ENCODE measurements at places on chromosomes 1 and 21. TPM values are rescaled to one million over a fixed set of nuclear protein-coding genes. Genes with fewer than 3 reads are reported as not detected.
A peak's percentile ranks its signal among the peaks of the same experiment; 100 is the strongest.

DNA sequence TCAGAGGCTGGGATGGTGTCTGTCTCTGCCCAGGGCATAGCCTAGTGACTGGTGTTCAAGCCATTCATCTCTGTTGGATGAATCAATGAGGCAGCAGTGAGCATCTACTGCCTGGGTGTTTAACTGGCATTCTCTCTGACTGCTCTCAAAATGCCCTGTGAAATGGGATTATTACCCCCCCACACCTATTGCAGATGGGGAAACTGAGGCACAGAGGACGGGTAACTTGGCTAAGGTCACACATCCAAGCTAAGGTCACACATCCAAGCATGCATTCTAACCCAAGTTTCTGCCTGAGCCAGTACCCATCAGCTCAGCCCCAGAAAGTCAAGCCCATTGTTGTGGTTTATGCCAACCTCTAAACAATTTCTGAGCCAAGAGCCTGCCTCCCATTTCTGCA is 5.0 kb downstream of the TTC39A start:
- no peak for DNase-seq
- H3K4me1 ChIP-seq: peaks cover 8% of the 10 kb centered on the region
- H3K27me3 ChIP-seq: no peaks in the 10 kb centered on the region
- H3K27ac ChIP-seq: no peak overlapping the region
- H3K4me3 ChIP-seq: no peak overlapping the region
- H3K36me3 ChIP-seq: no peaks in the 10 kb centered on the region

DNA sequence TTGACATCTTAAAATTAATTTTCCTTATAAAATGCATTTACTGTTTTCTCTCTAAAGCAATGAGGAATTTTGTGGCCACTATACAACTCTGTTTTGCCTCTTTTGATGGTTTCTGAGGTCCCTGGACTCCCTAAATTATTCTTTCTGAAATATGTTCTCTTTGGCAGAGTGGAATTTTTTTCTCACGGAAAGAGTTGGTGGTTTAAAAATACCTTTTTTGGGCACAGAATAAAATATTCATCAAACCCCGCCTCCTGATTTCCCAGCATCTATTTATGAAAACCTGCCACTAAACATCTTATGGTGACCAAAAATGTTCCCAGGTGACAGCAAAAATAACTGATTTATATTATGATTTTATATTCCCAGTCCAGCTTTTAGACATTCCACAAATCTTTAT is 165.3 kb upstream of the SYT6 start:
- DNase-seq: no peak
- no peaks in the 10 kb centered on the region for H3K36me3 ChIP-seq
- H3K27ac ChIP-seq: no peak overlapping the region
- no peaks in the 10 kb centered on the region for H3K27me3 ChIP-seq
- H3K4me1 ChIP-seq: no peaks in the 10 kb centered on the region

DNA sequence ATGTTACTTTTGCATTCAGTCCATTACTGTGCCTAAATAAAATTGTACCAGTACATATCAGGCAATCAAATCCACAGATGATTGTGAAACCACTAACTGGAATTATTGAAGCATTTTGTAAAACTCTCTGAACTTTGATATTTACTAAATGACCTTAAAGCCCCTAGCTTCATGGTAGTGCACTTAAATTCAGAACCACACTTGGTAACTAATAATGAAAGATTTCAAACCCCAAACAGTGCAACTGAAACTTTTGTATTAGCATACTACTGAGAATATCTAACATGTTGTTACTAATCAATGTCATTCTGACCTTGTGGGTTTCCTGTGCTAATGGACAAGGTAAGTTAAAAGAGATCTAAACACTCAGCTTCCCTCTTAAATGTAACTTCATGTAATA is at the start of gene CFHR3:
Gene CFHR3, plus strand, starts transcription at position 238 of the 400 bp plus-strand sequence. Its CDS starts 47 bp downstream, at position 285.
- H3K4me3 ChIP-seq: no peak within 1 kb of the TSS
- no peaks in the 10 kb centered on the region for H3K27me3 ChIP-seq
- H3K27ac ChIP-seq: no peak within 1 kb of the TSS
- H3K36me3 ChIP-seq: no peaks in the 10 kb centered on the region

- no peak for DNase-seq
- H3K4me3 ChIP-seq: no peak overlapping the region
- no peak overlapping the region for H3K27ac ChIP-seq
- H3K36me3 ChIP-seq: no peaks in the 10 kb centered on the region
- H3K4me1 ChIP-seq: no peaks in the 10 kb centered on the region
Measured at GRCh38 chr1:118032883-118033282, 103.3 kb downstream of the WDR3 start.

DNA sequence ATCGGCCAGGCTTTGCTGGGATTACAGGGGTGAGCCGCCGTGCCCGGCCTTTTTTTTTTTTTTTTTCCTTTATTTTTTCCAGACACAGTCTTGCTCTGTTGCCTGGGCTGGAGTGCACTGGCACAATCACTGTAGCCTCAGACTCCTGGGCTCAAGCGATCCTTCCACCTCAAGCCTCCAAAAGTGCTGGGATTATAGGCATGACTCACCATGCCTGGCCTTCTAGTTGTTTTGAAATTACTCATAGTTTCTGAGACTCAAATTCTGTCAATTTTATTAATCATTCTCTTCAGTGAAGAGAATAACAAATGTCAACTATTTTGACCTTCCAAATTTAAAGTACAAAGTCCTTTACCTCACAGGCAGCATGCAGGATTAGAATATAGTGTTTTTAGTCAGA is 374.5 kb downstream of the PLA2G4A start:
- H3K4me1 ChIP-seq: no peaks in the 10 kb centered on the region
- H3K27ac ChIP-seq: no peak overlapping the region
- no peaks in the 10 kb centered on the region for H3K36me3 ChIP-seq
- DNase-seq: peak; percentile 39

DNA sequence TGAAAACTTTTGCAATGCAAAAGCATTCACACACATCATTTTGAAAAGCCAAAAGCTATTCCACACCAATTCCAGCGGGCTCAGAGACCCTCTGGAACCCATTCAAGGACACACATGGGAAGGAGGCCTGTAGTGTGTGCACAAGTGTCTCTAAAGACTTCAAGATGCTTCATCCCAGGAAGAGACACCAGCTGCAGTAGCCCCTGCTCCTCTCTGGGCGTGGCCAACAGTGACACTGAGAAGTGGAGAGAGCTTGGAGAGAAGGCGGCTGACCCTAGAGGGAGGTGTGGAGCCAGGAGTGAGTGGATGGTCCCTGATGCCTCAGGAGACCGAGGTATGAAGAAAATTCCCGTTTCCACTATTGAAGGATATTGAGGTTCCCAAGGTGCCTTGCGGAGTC is 14.9 kb upstream of the TNNI1 start:
- no peak for DNase-seq
- no peak overlapping the region for H3K27ac ChIP-seq
- H3K4me1 ChIP-seq: no peaks in the 10 kb centered on the region
- no peak overlapping the region for H3K4me3 ChIP-seq

DNA sequence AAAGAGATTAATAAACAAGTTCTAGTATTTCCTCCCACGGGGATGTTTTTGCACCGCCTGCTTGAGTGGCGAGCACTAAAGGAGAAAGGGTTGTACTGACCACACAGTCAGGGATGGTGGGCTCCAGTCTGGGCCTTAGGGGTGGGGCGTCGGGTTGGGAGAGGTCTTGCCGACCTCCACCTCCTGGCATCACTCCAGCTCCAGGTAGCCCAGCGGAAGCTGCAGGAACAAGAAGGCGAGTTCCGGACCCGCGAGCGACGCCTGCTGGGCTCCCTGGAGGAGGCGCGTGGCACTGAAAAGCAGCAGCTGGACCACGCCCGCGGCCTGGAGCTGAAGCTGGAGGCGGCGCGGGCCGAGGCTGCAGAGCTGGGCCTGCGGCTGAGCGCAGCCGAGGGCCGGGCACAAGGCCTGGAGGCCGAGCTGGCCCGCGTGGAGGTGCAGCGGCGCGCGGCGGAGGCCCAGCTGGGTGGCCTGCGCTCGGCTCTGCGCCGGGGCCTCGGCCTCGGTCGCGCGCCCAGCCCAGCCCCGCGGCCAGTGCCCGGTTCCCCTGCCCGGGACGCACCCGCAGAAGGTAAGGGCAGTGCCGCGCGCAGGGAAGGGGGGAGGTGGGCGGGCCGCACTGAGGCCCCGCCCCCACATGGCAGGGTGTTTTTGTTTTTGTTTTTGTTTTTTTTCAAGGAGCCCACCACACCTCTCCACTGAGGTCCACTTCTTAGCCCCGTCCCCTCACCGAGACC is 19.7 kb downstream of the MFAP2 start:
- H3K27ac ChIP-seq: peak overlapping the region; percentile 67
- no peaks in the 10 kb centered on the region for H3K4me1 ChIP-seq
- no peak overlapping the region for H3K4me3 ChIP-seq
- H3K27me3 ChIP-seq: no peaks in the 10 kb centered on the region

Gene C1orf116
- polyA plus RNA-seq: 0.88 TPM

Gene AHDC1
- 10.4 TPM for polyA plus RNA-seq

Gene RNU1-2
- not detected for polyA plus RNA-seq

- peak overlapping the region; percentile 16 for H3K27ac ChIP-seq
- no peaks in the 10 kb centered on the region for H3K36me3 ChIP-seq
- H3K4me3 ChIP-seq: no peak overlapping the region
- peaks cover 5% of the 10 kb centered on the region for H3K4me1 ChIP-seq
- peak; percentile 77 for DNase-seq
Measured at GRCh38 chr21:37207441-37208009, 59.6 kb downstream of the VPS26C start.

Gene PEAR1
- polyA plus RNA-seq: 4.2 TPM

- peaks cover 3% of the 10 kb centered on the region for H3K4me1 ChIP-seq
- H3K4me3 ChIP-seq: no peak overlapping the region
- peaks cover 51% of the 10 kb centered on the region for H3K27me3 ChIP-seq
- no peaks in the 10 kb centered on the region for H3K36me3 ChIP-seq
Measured at GRCh38 chr1:38812981-38813380, 46.6 kb downstream of the RRAGC start.

DNA sequence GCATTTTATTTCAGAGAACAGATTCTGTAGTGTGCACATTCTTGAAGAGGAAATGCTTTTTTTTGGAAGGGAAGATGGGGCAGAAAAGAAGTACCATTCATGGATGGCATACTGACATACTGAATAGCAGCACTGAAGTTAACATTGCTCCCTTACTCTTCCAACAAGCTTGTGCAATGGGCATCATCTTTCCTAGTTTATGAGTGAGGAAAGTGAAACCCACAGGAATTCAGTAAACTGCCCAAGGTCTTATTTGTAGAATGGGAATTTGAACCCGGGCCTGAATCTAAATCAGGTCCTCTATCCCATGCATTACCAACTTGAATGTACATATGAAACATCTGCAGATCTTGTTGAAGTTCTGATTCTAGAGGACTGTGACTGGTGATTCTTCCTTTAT is 215.7 kb upstream of the FGGY start:
- no peak overlapping the region for H3K4me3 ChIP-seq
- H3K36me3 ChIP-seq: no peaks in the 10 kb centered on the region
- no peak for DNase-seq
- no peaks in the 10 kb centered on the region for H3K27me3 ChIP-seq

- H3K4me1 ChIP-seq: peaks cover 23% of the 10 kb centered on the region
- no peaks in the 10 kb centered on the region for H3K27me3 ChIP-seq
- DNase-seq: peak; percentile 33
- H3K27ac ChIP-seq: peak overlapping the region; percentile 91
Measured at GRCh38 chr1:23019863-23020625, 776 bp downstream of the KDM1A start.

DNA sequence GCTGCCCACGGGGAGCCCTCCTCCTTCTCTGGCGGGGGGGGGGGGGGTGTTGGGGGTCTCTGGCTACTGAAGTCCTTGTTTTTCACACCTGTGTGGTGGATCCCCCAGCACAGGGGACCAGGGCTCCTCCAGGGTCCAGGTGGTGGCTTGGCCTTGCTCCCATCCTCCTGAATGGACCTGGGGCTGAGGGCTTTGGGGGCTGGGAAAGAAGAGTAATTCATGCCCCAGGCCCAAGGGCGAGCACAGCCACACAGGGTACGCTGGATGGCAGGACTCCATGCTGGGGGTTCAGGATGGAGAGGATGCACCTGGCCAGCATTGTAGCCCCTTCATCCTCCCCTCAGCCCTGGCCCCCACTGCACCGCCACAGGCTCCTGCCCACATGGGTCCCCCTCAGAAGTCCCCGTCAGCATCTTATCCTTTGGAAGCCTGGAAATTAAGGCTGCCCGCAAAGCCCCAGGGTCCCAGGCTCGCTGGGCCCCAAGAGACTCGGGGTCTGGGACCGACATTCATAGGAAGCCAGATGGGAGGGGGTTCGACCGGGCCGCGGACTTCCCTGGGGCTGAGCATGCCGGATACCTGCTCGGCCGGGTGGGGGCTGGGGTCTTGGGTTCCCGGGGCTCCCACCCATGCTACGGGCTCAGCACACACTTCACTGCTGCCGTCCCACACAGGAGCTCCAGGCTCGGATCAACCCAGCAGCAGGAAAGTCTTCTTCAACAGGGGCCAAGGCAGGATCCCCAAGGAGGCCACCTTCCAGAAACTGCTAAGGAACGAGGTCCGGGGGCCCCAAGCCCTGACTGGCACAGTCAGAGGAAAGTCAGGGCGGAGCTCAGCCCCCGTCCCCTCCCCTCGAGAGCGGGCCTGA is 49.0 kb upstream of the ACTRT2 start:
- DNase-seq: no peak
- H3K27ac ChIP-seq: no peak overlapping the region
- H3K27me3 ChIP-seq: no peaks in the 10 kb centered on the region
- no peaks in the 10 kb centered on the region for H3K4me1 ChIP-seq

Gene S100A7
- polyA plus RNA-seq: not detected

DNA sequence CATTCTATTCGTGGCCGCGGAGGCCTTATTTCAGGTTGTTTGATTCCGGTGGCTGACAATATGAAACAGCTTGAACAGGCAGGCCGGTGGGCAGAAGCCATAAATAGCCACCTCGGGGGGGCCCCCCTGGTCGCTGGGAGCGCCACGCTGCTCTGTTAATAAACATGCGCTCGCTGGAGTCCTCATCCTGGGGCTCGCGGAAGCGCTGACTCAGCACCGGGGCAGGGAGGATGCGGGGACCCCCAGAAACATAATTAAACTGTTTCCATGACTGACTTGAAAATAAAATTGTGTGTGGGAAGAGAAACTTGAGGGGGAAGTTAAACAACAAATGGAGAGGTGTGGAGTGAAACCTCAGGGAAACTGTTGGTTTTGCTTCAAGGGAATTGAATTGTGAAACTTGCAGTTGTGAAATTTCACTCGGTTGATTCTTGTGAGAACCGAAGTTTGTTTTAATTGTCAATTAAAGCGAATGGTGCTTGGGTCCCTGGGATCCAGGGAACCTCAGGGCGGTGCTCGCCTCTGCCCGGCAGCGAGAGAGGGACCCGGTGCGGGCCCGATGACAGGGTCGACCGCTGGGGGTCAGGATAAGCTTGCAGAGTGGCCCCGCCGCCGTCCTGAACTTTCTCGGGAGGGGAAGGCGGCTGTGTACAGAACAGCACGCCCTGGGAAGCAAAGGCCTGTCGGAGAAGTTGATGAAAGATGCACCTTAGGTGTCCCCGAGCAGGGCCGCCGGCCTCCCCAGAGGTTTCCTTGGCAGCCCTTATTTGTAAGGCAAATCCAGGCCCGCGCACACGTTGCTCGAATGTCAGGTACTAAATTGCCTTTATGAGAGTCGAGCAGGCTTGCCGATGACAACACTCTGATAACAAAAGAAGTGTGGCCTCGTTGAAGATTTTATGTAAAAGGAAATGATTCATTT is 176.9 kb upstream of the LMO4 start:
- H3K27ac ChIP-seq: no peak overlapping the region
- H3K4me3 ChIP-seq: peak overlapping the region; percentile 43
- H3K36me3 ChIP-seq: no peaks in the 10 kb centered on the region

Gene ATXN7L2
- 3.1 TPM for polyA plus RNA-seq
